ENCODE measurements at places on chromosomes 11 and 22.
A peak's percentile ranks its signal among the peaks of the same experiment; 100 is the strongest.

- no peak for ATAC-seq
These were observed 46.8 kb downstream of the MACROD1 start for GRCh38 chr11:64118876-64119665.

GRCh38 chr11:66579017-66579606 lies 10.7 kb upstream of the CTSF start:
- peak; percentile 96 for ATAC-seq

- no peak for ATAC-seq
These were observed 19.8 kb upstream of the PSMA1 start for GRCh38 chr11:14539982-14540421.

DNA sequence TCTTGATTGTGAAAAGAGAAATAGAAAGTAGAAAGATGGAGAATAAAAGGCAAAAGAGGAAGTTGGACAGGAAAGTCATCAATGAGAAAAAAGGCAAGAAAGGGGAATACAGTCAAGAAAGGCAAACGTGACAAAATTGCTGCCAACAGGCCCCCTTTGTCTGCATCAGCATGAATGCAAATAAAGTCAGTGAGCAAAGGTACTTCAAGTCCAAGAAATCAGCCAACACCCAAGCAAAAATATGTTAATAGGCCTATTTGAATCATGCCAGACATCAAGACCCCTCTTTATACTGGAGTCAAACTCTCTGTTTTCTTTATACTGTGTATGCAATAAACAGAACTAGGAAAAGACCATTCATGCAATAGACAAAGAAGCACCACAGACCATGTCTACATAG lies 34.3 kb downstream of the GUCY1A2 start:
- no peak for ATAC-seq

DNA sequence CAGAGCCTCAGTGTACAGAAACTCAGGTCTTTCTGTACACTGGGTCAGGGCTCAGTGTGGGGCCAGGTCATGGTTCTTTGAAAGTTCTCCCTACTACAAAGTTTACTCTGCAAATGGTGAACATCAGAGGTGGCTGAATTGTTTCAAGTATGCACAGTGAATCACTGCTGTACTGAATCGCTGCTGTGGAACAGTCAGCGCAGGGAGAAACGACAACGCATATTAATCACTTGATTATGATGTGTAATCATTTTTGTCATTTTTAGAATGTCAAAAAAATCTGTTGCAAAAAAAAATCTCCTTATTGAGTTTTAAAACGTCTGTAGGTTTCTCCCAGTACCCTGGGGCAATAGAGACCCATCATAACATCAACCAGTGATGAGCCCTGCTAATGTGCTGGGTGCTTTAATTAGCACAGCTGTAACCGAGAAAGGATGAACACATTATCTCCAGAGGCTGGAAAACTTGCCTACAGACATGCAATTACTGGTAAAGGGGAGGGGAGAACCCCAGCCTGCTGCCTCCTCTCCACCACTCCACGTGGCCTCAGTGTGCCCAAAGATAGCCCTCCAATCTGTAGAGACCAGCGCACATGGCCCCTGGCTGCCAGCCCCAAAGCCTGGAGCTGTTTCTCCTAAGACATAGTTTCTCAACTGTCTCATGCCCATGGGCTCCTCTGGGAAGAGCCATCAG lies 12.8 kb downstream of the ARRB1 start:
- ATAC-seq: no peak

DNA sequence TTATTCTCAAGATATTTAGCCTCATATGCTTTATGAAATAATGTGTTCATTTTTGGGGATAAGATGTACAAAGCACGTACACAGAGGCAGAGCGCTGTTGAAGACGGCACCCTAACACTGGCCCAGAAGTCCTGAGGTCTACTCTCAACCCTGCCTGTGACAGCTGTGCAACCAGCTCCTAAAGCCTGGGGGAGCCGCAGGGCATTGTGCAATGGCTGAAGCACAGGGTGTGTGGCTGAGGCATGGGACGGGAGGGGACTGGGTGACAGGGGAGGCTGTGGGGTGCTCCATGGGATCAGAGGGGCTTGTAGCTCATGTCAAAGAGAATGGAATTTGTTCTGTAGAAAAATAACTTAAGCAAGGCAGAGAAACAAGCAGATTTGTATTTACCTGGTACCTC lies 27.7 kb downstream of the FAM227A start:
- no peak for ATAC-seq

DNA sequence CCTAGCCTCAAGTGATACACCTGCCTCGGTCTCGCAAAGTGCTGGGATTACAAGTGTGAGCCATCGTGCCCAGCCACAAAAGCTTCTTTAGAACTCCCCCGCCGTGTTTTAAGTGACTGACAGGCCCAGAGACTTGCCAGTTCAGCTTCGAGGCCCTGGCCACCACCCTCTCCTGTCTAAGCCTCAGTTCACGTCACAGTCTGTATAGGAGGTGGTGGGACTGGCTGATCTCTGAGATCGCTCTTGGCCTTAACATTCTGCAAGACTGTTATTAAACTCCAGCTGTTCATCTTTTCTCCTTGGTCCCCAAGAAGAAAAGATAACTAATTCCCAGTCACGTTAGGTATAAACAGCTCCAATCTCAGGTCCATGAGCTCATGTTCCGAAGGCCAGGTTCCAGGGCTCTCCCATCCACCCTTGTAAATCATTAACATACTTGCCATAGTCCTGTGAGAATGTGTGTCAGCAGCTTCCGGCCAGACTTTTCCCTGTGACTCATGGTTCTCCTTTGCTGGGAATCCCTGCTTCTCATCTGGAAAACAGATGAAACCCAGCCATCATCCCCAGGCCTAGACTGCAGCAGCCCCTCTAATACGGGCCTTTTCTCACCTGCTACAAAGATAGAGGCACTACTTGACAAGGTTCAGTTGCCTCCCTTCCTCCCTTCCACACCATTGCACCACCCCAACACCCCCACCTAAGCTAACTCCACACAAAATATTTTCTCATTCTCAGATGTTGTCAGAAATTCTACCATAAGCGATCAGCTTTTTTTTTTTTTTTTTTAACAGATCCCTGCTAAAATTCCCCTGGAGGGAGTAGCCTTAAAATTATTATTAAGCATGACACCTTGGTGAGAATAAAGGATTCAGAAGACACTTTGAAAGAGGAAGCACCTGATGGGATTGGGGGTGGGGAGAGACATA lies 5.6 kb upstream of the KIAA0930 start:
- ATAC-seq: peak; percentile 91

- no peak for ATAC-seq
These were observed 4.2 kb downstream of the LHFPL7 start for GRCh38 chr22:24942301-24942700.

GRCh38 chr11:132463295-132464002 lies 1068.9 kb downstream of the OPCML start:
- ATAC-seq: no peak

GRCh38 chr11:29310725-29311342 lies 706.0 kb downstream of the KCNA4 start:
- ATAC-seq: no peak

GRCh38 chr11:27963370-27963769 lies 144.6 kb downstream of the KIF18A start:
- ATAC-seq: no peak

DNA sequence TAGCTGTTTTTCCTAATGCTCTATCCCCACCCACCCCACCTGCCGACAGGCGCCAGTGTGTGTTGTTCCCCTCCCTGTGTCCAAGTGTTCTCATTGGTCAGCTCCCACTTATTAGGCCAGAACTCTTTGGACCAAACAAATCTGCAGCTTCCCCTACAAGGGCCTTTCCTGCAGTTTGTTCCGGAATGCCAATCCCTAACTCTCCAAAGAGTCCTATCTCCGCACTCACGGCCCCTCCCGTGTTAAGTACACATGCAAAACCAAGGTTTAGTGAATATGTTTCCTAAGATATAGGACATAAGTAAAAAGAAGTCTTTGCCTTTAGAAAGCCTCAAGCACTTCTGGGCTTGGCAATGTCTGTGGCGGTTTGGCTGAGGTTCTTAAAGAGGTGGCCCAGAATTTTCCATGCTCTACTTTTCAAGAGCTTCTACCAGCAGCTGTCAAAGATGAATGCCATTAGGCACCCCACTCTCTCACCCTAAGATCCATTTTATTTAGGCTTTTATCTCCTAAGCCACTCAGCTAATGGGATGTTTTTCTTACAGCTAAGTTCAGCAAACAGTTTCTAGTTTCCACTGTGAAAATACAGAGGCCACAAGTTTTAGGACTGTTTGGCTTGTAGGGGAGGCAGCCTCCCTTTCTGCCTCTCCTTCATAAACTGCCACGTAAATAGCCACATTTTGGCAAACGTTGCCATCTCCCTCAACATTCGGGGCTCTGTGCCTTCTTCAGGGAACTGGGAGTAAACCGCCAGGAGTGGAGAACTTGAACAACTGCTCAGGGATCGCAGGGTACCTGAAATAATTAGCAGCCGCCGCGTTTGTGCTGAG lies 1.6 kb downstream of the CD59 start:
- no peak for ATAC-seq

- ATAC-seq: peak; percentile 100
These were observed 63.5 kb upstream of the CAPRIN1 start for GRCh38 chr11:33987975-33988580.

DNA sequence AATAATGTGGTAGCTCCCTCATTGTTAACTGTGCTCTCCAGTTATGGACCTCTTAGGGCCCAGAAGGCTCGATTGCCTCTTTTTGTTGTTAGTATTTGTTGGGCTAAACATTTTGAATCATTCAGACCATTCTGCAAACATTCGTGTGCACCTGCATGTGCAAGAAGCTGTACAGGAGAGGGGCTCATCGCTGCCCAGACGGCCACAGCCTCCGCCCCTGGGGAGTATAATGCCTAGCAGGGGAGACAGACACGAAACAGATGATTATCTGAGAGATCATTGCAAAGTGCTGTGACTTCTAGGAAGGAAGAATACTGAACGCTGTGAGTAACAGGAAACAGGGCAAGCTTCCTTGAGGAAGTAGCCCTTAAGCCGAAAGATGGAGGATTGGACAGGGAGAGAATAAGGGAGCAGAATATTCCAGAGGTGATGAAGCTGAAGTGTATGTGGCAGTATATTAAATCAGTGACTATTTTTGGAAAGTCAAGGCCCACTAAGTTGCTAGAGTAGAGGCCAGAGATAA lies 123.3 kb upstream of the RASSF10 start:
- no peak for ATAC-seq

- no peak for ATAC-seq
These were observed 1248.0 kb upstream of the CNTN5 start for GRCh38 chr11:97772705-97773104.

GRCh38 chr11:128448200-128448886 lies 139.0 kb downstream of the ETS1 start:
- peak; percentile 44 for ATAC-seq

- ATAC-seq: no peak
These were observed 21.2 kb downstream of the PDE2A start for GRCh38 chr11:72652873-72653630.

- peak; percentile 85 for ATAC-seq
These were observed 446 bp downstream of the VSTM5 start for GRCh38 chr11:93849751-93850593.

DNA sequence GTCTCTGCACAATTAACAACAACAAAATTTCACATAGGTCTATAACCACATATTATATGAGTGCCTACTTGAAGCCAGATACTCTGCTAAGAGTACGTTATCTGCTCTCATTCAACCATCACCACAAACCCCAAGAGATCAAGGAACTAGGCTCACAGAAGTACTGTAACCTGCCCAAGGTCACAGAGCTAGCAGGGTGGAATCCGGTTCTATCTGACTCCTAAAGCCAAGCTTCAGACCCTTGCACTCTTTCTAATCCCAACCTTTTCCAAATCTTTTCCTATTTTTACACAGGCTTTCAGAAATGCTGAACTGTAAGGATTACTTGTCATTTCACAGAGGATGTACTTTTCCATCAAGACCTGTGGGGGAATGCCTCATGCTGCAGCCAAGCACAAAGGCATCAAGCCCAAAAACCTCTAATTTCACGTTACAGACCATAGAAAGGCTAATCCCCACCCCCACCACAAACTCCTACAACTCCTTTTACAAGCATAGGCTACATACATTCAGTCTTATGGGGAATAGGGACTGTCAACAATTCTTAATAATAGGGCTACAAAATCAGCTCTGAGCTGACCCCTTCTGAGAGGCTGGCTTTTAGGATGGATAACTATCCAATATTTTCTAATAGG lies 927 bp downstream of the PRCP start:
- ATAC-seq: no peak

- ATAC-seq: no peak
These were observed 11.4 kb downstream of the FLI1 start for GRCh38 chr11:128705124-128705920.

- ATAC-seq: no peak
These were observed 121.2 kb downstream of the SIK3 start for GRCh38 chr11:116976941-116977570.

GRCh38 chr11:46694072-46694471 lies 6.3 kb downstream of the ARHGAP1 start:
- no peak for ATAC-seq

DNA sequence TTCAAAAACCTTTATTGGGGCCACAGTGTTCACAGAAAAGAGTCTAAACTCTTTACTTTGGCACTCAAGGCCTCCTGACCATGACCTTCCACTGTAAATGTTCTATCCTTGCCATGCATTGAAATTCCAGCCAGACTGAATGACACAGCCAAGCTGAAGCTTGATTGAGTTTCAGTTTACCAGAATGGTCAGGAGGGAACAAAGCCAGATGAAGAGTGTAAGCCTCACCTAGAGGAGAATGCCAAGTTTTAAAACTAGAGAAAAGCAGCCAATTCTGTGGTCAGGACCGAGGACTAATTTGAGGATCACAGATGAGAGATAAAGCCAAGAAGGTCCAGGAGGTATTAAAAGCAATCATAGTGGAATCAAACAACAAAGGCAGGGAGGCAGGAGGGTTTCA lies 215.3 kb downstream of the KCNA4 start:
- ATAC-seq: no peak

GRCh38 chr11:69919659-69920344 lies 100.6 kb upstream of the FGF3 start:
- no peak for ATAC-seq

DNA sequence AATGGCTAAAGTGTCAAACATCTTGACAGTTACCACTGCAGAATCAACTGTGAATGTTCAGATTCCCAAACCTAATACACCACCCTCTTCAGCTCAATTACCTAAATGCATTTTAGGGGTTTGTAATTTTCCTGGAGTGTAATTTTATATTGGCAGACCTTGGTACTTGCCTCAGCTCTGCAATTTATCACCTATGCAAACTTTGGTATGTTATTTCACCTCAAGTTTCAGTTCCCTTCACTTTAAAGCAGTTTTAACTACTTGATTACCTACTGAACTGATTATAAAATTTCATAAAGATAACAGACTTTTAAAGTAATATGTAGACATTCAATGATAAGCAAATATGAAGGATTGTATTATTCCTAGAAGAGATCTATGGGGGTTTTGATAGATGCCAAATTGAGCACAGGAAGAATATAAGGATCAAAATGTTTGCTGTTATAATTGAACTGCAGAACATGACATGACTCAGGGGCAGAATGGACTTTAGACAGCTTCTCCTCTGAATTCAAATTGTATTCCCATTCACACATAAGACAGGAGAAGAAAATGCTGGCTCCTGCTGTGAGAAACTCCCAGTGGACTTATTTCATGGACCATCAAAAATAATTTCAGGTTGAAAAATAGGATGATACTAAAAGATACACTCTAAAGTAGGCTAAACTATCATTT lies 491.5 kb upstream of the LUZP2 start:
- ATAC-seq: no peak

GRCh38 chr11:15938121-15938611 lies 418.2 kb downstream of the SOX6 start:
- ATAC-seq: no peak
